ENCODE measurements at places on chromosomes 7 and 10. TPM values are rescaled to one million over a fixed set of nuclear protein-coding genes. Genes with fewer than 3 reads are reported as not detected.

PTTG1IP2 gene
- total RNA-seq = not detected

GRCh38 chr10:128808921-128809440, 658.1 kb upstream of the MGMT start:
- H3K27me3 ChIP-seq = no peaks in the 10 kb centered on the region
- no peak overlapping the region for H3K27ac ChIP-seq
- no peak overlapping the region for H3K4me3 ChIP-seq
- no peaks in the 10 kb centered on the region for H3K4me1 ChIP-seq
- no peaks in the 10 kb centered on the region for H3K36me3 ChIP-seq
- DNase-seq = no peak

- no peak overlapping the region for H3K4me3 ChIP-seq
- no peaks in the 10 kb centered on the region for H3K27me3 ChIP-seq
- DNase-seq = peak; percentile 29
- H3K36me3 ChIP-seq = no peaks in the 10 kb centered on the region
Observed at GRCh38 chr10:23099816-23100215, 4.4 kb downstream of the MSRB2 start.

GRCh38 chr10:33094263-33095051, 136.4 kb upstream of the ITGB1 start:
- peaks cover 8% of the 10 kb centered on the region for H3K4me1 ChIP-seq
- no peak overlapping the region for H3K4me3 ChIP-seq
- no peaks in the 10 kb centered on the region for H3K36me3 ChIP-seq
- no peak for DNase-seq

- H3K4me1 ChIP-seq = peaks cover 20% of the 10 kb centered on the region
- DNase-seq = no peak
- no peaks in the 10 kb centered on the region for H3K36me3 ChIP-seq
- H3K4me3 ChIP-seq = no peak overlapping the region
- no peak overlapping the region for H3K27ac ChIP-seq
Observed at GRCh38 chr10:17019696-17020095, 109.9 kb downstream of the CUBN start.

GRCh38 chr7:30745261-30745941, 6.5 kb upstream of the INMT start:
- DNase-seq = no peak
- H3K27me3 ChIP-seq = peaks cover 6% of the 10 kb centered on the region
- no peak overlapping the region for H3K4me3 ChIP-seq
- H3K4me1 ChIP-seq = peaks cover 3% of the 10 kb centered on the region
- no peak overlapping the region for H3K27ac ChIP-seq
- H3K36me3 ChIP-seq = no peaks in the 10 kb centered on the region

- H3K4me1 ChIP-seq = no peaks in the 10 kb centered on the region
- no peak overlapping the region for H3K27ac ChIP-seq
- peak; percentile 12 for DNase-seq
- H3K27me3 ChIP-seq = no peaks in the 10 kb centered on the region
Observed at GRCh38 chr7:157490465-157490912, 153.7 kb downstream of the DNAJB6 start.

DNA sequence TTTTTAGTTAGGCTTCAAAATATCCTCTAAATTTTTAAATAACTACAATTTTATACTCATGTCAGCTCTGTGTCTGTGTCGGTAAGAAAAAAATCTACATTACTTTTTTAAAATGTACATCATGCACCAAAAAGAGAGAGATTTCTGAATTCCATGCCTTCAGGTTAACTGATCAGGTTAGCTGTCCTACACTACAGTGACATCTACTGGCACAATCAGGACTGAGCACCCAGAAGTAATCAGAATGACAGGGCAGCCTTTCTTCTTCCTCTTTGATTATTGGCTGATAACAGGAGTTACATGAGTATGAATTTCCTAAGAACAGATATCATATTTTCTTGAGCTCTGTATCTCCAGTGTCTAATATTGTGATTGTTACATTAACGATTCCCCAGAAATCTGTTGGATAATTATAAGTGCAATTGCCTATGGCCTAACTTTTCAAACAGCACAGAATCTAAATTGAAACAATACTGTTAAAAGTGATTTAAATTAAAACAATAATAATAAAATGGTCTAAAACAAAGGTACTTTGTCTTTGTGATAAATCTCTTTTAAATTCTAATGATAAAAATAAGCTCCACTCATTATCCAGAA, 41.8 kb upstream of the HYCC1 start:
- H3K4me1 ChIP-seq = peaks cover 25% of the 10 kb centered on the region
- H3K4me3 ChIP-seq = no peak overlapping the region
- peak; percentile 71 for DNase-seq
- H3K27ac ChIP-seq = no peak overlapping the region
- H3K27me3 ChIP-seq = no peaks in the 10 kb centered on the region
- no peaks in the 10 kb centered on the region for H3K36me3 ChIP-seq

- H3K4me1 ChIP-seq = no peaks in the 10 kb centered on the region
- no peaks in the 10 kb centered on the region for H3K36me3 ChIP-seq
- peaks cover 21% of the 10 kb centered on the region for H3K27me3 ChIP-seq
- no peak for DNase-seq
Observed at GRCh38 chr7:27208998-27209397, 9.1 kb upstream of the HOXA13 start.
